ENCODE measurements at places on chromosomes 2 and 18. TPM values are rescaled to one million over a fixed set of nuclear protein-coding genes. Genes with fewer than 3 reads are reported as not detected.

GATA6 gene
- 48.2 TPM for polyA plus RNA-seq

DSG4 gene
- polyA plus RNA-seq: not detected

CNGA3 gene
- 0.07 TPM for polyA plus RNA-seq

DDX1 gene
- polyA plus RNA-seq: 64.3 TPM

GULP1 gene
- 27.4 TPM for polyA plus RNA-seq

RBM44 gene
- polyA plus RNA-seq: 0.30 TPM

FAM228A gene
- 0.64 TPM for polyA plus RNA-seq

FAM237A gene
- polyA plus RNA-seq: not detected

PRKD3 gene
- 15.3 TPM for polyA plus RNA-seq

ANKRD62 gene
- not detected for polyA plus RNA-seq

LRRC30 gene
- polyA plus RNA-seq: not detected

DLX2 gene
- 0.07 TPM for polyA plus RNA-seq

GCA gene
- polyA plus RNA-seq: 18.7 TPM

DES gene
- polyA plus RNA-seq: 58.4 TPM

LGALSL gene
- 13.4 TPM for polyA plus RNA-seq

CCDC150 gene
- polyA plus RNA-seq: 1.3 TPM

RFX8 gene
- 0.71 TPM for polyA plus RNA-seq

ACTG2 gene
- 14.1 TPM for polyA plus RNA-seq

PCARE gene
- polyA plus RNA-seq: 0.08 TPM

UPP2 gene
- 0.08 TPM for polyA plus RNA-seq

COLEC11 gene
- 16.8 TPM for polyA plus RNA-seq

SIX2 gene
- polyA plus RNA-seq: not detected
